ENCODE measurements at places on chromosomes 6 and 20.

DNA sequence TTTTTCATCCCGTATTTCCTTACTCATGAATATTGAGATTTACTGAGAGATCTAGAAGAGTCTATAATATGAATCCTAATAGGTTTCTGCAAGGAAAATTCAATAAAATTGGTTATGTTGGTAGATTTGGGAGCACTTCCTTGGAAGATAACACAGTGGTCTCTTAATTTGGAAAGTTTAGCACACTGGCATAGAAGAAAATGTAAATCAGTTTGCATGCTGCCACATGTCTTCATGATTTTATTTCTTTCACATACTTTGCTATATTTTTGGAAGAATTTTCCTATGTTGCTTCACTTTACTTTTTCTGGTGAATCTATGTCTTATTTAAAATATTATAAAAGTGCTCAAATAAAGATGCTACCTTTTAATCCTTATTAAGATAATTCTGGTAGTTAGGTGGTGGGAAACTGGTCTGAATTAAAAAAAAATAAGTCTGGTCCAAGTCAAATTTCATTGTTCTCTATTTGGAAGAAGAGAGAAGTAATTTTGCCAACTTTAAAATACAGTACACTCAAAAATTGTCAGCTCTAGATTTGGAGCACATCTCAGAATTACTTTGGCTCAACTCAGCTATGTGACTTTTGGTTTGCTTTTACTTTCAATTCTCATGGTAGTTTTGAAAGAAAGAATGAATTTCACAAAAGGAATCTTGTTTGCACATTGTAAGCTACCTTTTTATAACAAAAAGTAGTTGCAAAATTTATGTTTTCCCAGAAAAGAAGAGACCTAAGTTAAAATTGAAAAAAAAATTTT is 197.3 kb downstream of the CENPW start:
- DNase-seq: no peak

DNA sequence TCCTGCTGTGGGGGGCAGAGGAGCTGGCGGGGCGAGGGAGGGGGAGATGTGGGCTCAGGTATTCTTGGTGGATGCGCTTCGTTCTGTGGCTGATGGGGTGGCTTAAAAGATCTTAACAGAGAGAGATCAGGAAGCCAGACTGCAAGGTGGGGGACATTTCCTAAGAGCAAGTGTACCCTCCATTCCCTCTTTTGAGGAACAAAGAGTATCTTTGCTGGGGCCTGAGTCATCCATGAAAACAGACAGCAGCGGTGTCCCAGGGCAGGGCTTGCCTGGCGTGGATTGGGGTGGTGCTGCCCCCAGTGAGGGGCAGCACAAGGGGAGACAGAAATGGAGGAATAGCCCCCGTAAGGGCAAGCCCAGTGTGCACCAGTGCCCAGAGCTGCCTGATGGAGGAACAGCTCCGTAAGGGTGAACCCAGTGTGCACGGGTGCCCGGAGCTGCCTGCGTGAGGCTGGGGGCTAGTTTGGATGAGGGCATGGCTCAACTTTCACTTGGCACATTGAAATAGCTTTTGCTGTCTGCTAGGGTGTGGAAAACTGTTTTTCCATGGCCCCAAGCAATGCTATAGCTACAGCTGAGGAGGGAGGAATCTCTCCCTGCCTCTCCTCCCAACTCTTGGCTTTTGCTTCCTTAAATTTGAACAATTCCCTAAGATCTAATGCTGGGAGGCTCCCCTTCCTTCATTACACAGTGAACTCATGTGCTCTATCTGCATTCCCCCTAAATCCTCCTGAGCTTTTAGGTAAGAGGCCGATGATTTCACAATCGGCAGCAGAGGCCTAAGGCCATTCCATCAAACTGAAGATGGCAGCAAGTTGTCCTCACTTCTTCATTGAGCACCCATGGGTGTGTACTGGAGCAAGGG is 12.9 kb downstream of the MAPK13 start:
- DNase-seq: no peak

DNA sequence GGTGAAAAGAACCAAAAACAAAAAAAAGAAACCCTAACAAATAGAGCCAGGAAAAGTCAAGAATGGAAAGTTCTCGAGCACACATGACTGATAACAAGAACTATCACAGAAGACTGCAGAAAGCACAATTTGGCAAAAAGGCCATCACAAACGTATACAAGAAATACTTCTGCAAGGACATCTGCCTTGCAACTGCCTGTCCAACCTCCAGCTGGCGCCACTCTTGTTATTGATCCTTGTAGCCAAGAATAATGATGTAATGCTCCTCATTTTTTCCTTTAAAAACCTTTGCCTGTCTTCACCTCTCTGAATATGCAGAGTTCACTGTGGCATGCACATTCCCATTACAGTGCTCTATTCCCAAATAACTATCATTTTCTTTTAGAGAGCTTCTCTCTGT is 87.9 kb upstream of the BMP5 start:
- no peak for DNase-seq

DNA sequence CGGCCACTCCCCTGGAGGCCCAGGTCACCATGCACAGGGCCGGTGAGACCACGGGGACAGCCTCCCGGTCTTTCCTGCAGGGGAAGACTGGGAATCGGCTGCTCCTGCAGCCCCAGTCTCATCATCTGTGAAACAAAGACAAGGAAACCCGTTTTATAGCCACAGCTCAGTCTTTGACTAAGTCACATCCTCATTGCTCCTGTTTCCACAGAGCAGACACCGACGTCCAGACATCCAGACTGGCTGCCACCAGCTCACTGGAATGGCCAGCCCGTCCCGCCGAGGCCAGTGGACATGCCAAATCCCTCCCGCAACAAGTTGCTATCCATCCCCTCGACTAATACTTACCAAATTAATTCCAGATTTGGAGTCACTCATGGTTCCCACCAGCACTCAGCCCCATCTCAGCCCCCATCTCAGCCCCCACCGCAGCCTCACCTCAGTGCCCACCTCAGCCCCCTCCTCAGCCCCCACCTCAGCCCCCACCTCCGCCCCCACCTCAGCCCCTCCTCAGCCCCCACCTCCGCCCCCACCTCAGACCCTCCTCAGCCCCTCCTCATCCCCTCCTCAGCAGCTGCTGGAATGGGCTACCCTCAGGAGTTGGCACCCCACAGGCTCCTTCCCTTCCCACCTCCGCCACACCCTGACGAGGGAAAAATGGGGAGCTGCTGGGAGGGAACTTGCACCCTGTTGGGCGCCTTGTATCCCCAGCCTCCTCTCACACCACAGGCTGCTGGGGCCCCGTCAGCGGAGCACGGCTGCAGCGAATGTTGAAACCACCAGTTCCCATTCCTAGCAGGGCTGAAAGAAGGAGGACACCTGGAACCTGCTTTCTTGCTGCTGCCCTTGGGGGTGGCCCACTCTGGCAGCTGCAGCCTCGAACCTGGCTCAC is 48.7 kb downstream of the YTHDF1 start:
- DNase-seq: no peak

GRCh38 chr6:47787620-47788497 is 6.0 kb downstream of the OPN5 start:
- DNase-seq: peak; percentile 32

GRCh38 chr6:75206576-75207342 is 906 bp upstream of the COL12A1 start:
- DNase-seq: no peak

GRCh38 chr6:53045891-53046673 is 19.1 kb upstream of the FBXO9 start:
- DNase-seq: no peak

DNA sequence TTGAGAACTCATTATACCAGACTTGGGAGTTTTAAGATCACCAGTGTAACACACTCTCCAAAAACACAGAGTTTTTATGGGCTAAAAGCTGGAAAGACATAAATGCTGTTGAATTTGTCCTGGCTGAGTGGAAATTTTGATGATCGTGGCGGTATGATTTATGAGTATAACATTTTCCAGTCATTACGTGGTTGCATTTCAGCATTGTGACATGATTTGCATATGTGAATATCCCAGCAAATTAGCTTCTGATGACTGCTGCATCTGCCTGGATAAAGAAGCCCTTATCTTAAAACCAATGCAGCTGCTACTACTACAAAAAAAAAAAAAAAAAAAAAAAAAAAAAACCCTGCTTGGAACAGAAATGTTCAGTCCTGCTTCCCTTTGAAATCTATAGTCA is 850.9 kb downstream of the TFAP2A start:
- no peak for DNase-seq

DNA sequence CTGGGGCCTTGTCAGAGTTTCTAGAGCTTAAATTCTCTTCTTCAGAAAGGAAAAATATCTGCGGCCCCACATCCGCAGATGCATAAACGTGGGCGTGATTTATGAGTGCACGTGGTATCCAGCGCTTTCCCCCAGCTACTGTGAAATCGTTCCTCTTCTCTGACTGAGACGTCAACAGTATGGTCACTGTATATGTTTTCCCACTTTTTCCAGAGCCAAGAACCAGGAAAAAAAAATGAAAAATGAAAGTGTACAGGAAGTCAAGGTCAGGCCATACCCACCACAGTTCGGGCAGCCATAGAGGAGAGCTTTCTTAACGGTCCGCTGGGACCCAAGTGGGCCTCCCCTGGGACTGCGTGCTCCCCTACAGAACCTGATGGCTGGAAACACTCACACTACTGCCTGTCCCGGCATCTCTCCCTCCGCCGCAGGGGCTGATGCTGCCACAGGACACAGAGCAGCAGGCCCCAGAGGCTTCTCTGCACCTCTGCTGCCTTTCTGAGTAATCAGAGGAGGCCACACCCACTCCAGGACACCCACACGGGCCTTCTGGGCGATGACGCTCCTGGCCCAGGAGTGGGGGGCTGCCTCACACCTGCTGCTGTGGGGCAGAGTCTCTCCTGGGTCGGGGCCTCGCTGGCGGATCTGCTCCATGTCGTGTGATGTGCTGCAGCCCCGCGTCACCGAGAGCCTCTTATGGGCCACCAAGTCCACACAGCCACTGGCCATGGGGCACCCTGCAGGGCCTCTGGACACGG is 16.4 kb upstream of the STX16 start:
- no peak for DNase-seq

- DNase-seq: no peak
These were observed 53.3 kb downstream of the SOD2 start for GRCh38 chr6:159639721-159640120.

DNA sequence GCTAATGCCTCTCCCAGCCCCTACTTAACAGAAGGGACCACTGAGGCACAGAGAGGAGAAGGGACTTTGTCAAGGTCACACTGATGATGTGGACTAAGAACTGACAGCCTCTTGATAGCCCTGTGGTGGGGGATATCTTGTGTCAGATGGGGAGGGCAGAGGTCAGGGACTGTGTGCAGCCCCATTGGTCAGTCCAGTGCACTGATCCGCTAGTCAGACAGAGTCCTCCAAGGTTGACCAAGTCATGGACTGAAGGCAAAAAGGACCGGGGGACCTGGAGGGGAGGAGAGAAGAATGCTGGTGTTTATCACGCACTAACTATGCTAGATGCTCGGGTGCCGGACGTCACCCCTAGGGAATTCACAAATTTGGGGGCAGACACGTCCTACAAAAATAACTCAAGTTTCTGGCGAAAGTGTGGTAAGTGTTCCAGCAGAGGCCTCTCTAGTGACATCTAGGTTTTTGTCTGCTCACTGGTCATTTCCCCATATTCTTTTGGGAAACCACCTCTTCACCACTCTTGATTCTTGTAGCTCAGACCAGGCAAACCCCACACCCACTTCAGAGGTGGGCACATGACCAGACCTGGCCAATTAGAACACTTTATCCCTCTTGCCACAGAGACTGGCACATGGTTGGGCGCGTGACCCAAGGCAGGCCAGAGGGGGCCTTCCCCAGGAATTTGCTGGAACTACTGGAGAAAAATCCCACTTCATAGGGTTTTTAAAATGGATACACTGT is 21.0 kb downstream of the TCF15 start:
- no peak for DNase-seq

GRCh38 chr6:166245148-166245547 is 63.0 kb downstream of the PRR18 start:
- DNase-seq: no peak

- no peak for DNase-seq
These were observed 105.5 kb downstream of the IPCEF1 start for GRCh38 chr6:154251116-154251515.

- DNase-seq: no peak
These were observed 70.3 kb downstream of the SESN1 start for GRCh38 chr6:109024368-109024767.

DNA sequence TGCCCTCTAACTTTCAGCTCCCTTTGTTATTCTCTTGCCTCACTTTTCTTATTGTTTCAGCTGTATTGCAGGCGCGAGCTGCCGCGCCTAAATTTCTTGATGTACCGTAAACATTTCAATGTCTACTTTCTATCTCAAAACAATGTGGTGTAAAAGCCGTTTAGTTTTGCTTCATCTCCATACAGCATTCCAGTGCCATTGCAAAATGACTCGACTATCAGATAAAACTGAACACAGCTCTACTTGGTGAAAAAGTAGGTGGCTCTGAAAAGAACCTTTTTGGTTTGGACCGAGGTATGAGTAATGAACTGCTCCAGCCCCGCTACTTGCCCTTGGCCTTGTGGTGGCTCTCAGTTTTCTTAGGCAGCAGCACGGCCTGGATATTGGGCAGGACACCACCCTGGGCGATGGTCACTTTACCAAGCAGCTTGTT is 74.6 kb downstream of the OR2B2 start:
- DNase-seq: no peak

- DNase-seq: no peak
These were observed 201.2 kb upstream of the SMLR1 start for GRCh38 chr6:130625825-130626527.

DNA sequence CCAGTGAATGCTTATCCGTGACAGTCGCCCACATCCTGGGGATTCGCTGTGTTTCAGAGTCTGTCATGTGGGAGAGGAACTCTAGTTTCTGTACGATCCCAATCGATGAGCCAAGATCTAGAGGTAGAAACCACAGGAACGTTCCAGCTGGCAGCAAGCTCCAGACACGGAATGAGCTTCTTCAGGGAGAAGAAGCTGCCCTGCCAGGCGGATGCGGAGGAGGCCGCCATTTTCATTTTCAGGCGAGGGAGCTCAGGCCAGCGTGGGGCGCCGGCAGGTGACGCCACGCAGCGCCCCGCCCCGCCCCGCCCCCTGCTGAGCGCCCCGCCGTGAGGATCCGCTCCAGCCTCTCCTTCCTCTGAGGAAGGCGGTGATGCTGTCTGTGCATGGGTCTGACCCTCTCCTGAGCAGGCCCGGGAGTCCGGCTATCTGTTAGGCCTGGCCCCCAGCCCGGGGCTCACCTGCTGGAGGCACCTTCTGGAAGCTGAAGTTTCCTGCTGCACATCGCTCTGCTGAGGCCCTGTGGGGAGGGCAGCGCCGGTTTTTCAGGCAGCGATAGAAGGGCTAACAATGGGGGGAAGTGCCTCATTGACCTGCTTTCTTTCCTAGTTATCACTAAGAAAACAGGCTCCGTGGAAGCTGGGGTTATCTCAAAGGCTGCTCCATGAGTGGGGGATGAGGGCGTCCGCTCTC is 147.5 kb downstream of the ERMARD start:
- DNase-seq: no peak

GRCh38 chr20:19367591-19367990 is 155.1 kb downstream of the SLC24A3 start:
- DNase-seq: no peak
